Peyer's patch (tissue), 4 donors: ENCODE measurements at places on chromosomes 3 and 15. TPM values are rescaled to one million over a fixed set of nuclear protein-coding genes. Genes with fewer than 3 reads are reported as not detected.

DAZL gene
- total RNA-seq = not detected

LEKR1 gene
- total RNA-seq = 0.94 TPM

GOLGA6L9 gene
- total RNA-seq = 5.3 TPM

TMEM212 gene
- not detected for total RNA-seq

ISL2 gene
- total RNA-seq = not detected

CRYGS gene
- total RNA-seq = 1.4 TPM

MAGEL2 gene
- not detected for total RNA-seq

TRH gene
- total RNA-seq = not detected

TRIM69 gene
- 7.1 TPM for total RNA-seq

RAP2B gene
- total RNA-seq = 11.2 TPM

EOMES gene
- total RNA-seq = not detected

TRPM1 gene
- not detected for total RNA-seq

HTR3E gene
- total RNA-seq = 1.2 TPM

SKOR1 gene
- total RNA-seq = 1.2 TPM

ZMYND10 gene
- not detected for total RNA-seq

SCN11A gene
- total RNA-seq = not detected

GATA2 gene
- 6.4 TPM for total RNA-seq

CYP1A1 gene
- total RNA-seq = 0.70 TPM

GRIP2 gene
- 0.80 TPM for total RNA-seq

PAQR9 gene
- not detected for total RNA-seq

CFAP91 gene
- 2.1 TPM for total RNA-seq

CD86 gene
- not detected for total RNA-seq

NMNAT3 gene
- total RNA-seq = 14.9 TPM

SPSB4 gene
- total RNA-seq = not detected

GOLGA8J gene
- not detected for total RNA-seq

SLC28A1 gene
- total RNA-seq = 4.1 TPM

CHDH gene
- 126 TPM for total RNA-seq

ASB14 gene
- not detected for total RNA-seq

B3GNT5 gene
- 66.2 TPM for total RNA-seq

CCDC9B gene
- total RNA-seq = 23.1 TPM

SLC2A2 gene
- total RNA-seq = 115 TPM

HDAC11 gene
- total RNA-seq = 17.7 TPM

DRD3 gene
- total RNA-seq = not detected

LOXL1 gene
- total RNA-seq = 7.8 TPM

PPP1R14D gene
- 99.2 TPM for total RNA-seq

NR2E3 gene
- 1.4 TPM for total RNA-seq

DUOXA2 gene
- total RNA-seq = not detected

RLBP1 gene
- total RNA-seq = not detected

CD200R1 gene
- total RNA-seq = not detected

CIP2A gene
- total RNA-seq = 2.1 TPM

PPM1L gene
- 8.4 TPM for total RNA-seq

TMEM158 gene
- total RNA-seq = 5.0 TPM

DNAJB8 gene
- not detected for total RNA-seq

GOLGA8T gene
- total RNA-seq = not detected

NRG4 gene
- total RNA-seq = not detected

MAPKAPK3 gene
- 28.4 TPM for total RNA-seq

CPNE4 gene
- total RNA-seq = not detected

TGM4 gene
- total RNA-seq = not detected

PIGZ gene
- total RNA-seq = 212 TPM

TICRR gene
- 8.3 TPM for total RNA-seq

GCNT3 gene
- total RNA-seq = 60.7 TPM

RNU5B-1 gene
- not detected for total RNA-seq

NCBP2 gene
- total RNA-seq = 31.4 TPM
